ENCODE measurements at places on chromosomes 5 and 9.

DNA sequence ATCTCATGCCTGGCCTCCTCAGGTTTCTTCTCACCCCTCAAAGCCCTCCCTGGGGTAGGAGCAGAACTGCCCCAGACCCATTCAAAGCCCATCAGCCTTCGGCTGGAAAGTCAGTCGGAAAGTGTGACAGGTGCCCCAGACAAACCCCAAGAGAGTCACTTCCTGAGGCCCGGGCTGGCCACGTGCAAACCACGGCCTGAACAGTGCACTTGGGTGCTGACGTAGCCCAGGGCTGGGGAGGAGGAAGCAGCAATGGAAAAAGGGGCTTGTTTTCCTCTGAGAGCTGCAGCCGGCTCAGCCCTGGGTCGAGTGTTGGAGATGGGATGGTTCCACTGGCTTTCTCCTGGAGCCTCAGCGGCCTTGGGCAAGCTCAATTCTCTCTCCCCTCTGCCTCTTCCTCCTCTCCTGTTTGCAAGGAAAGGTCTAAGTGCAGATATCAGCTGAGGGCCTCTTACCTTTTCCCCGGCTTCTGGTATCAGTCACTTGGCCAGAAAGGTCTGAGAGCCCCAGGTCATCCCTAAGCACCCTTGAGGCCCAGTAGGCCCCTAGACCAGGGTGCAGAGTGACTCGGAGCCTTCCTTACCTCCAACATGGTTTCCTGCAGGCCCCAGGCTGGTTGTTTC lies 5.9 kb upstream of the EGR1 start:
- peak; percentile 73 for DNase-seq

- no peak for DNase-seq
Observed at GRCh38 chr5:109192027-109192426, 217.7 kb downstream of the PJA2 start.

DNA sequence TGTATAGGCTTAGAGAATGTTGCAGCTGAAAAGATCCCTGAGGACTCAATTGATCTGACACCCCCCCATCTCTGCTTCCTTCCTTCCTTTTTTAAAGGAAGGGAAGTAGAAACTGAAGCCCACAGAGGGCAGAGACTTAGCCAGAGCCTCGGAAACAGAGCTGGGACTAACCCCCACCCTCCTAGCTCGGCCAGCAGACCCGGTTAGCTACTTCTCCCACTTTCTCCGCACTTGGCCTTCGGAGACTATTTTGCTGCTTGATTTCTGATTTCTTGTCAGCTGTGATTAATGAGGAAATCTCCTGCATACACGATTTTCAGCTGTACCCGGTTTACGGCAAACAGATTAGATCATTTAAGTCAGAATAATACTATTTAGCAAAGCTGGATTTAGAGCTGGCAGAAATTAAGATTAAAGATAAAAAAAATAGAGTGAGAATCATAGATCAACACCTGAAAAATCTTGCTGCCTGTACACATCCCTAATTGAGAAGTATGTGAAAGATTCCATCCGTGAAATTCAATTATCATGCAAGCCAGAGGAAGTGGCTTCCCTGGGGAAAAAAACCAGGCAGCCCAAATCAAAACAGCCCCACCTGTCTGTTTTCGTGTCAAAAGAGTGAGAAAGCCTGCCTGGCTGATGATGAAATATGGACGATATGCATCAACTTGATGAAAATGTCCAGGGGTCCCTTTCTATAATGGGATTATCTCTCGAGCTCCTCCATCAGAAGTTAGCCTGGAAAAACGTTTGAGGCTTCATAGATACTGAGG lies 159.5 kb upstream of the SHB start:
- no peak for DNase-seq

- no peak for DNase-seq
Observed at GRCh38 chr5:61349935-61350334, 17.9 kb downstream of the ZSWIM6 start.

DNA sequence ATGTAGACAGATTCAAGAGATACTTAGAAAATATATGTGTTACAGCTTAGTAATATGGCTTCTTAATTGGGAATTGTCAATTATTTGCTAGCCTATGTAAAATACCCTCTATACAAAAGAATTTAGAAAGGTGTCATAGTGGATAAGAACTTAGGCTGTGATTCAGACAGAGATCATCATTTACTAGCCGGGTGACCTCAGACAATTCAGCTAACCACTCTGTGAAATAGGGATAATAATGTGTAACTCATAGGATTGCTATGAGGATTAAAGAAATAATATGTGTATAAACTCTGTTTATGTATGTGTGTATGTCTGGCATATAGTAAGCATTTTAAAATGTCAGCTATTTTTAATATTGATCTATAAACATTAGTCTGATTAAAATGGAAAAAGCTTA lies 5.9 kb upstream of the LARS1 start:
- no peak for DNase-seq

GRCh38 chr9:20838218-20838617 lies 154.2 kb downstream of the FOCAD start:
- no peak for DNase-seq

GRCh38 chr5:17355586-17356346 lies 138.3 kb downstream of the BASP1 start:
- no peak for DNase-seq

- no peak for DNase-seq
Observed at GRCh38 chr9:121204121-121204520, 2.5 kb upstream of the RAB14 start.

GRCh38 chr9:35915681-35916294 lies 6.5 kb downstream of the SPAAR start:
- DNase-seq: no peak

DNA sequence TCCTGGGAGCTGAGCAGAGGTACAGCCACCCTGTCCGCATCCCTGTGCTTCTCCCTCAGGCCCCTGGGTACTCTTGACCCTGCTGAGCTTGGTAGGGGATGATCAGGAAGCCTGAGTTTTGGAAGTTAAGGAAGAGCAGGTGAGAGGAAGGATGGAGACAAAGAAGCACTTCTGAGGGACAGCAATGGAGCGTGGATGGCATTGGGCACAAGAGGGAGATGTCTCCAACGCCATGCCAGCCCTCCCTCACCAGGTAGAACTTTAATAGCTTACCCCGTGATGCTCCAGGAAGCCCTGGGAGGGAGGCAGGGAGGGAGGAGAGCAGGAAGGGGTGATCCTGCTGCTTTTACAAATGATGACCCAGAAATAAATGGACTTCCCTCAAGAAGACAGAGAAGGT lies 29.9 kb upstream of the SMU1 start:
- no peak for DNase-seq

GRCh38 chr5:9056046-9056445 lies 489.8 kb downstream of the SEMA5A start:
- DNase-seq: no peak

- no peak for DNase-seq
Observed at GRCh38 chr5:172775326-172776234, 4.6 kb upstream of the DUSP1 start.
